Stimulated activated CD4-positive, alpha-beta T cell treated with anti-CD3 and anti-CD28 coated beads, Interleukin-15, amount 100 ng/mL, for 1 hour (primary cell): ENCODE measurements at places on chromosomes 1 and 21.

DNA sequence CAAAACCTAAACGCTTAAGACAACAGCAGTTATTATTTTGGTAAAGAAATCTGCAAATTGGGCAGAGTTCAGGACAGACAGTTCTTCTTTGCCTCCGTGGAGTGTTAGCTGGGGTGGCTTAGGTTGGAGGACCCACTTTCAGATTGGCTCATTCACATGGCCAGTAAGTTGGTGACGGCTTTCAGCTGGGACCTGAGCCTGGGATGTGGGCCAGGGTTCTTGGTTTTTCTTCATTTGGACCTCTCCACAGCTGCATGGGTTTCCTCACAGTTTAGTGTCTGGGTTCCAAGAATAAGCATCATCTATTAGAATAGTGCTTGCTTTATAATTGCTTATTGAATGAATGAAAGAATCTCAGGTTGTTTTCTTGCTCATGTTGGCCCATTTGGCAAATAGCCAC is 72.2 kb downstream of the ATF6 start:
- DNase-seq: no peak

- DNase-seq: no peak
These were observed 549.9 kb upstream of the RGS18 start for GRCh38 chr1:191608367-191608766.

DNA sequence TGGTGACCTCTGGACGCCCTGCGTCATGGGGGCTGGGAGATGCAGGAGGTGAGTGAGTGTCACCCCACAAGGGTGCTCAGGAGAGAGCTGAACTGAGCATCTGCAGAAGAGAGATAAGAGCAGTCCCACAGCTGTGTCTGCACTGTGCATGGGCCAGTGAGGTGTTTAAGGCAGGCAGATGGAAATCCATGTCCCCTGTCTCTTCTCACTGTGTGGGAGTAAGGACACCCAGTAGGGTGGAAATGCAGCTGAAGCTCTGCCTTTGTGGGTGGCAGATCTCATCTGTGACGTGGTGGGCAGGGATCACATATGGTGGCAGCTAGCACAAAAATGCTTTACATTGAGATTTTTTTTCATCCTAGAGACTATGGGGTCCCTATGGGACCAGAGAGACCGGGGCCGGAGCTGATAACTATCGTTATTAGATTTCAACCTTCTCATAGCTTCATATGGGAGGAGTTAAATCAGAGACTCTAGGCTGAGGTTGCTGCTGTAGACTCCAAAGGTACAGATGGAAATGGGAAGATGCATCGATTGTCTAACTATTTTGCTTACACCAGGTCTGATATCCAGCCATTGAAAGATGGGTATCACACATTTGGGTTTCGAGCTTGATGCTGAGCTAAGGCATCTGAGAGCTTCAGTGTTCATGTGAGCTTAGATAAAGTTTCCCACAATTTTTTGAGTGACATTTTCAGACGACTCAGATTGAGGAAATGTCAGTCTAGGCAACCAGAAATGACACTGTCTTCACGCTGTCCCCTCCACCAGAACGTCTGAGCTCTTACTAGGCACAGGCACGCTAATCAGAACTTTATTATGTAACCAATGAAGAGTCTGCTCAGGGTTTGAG is 65.3 kb upstream of the PSEN2 start:
- DNase-seq: no peak

DNA sequence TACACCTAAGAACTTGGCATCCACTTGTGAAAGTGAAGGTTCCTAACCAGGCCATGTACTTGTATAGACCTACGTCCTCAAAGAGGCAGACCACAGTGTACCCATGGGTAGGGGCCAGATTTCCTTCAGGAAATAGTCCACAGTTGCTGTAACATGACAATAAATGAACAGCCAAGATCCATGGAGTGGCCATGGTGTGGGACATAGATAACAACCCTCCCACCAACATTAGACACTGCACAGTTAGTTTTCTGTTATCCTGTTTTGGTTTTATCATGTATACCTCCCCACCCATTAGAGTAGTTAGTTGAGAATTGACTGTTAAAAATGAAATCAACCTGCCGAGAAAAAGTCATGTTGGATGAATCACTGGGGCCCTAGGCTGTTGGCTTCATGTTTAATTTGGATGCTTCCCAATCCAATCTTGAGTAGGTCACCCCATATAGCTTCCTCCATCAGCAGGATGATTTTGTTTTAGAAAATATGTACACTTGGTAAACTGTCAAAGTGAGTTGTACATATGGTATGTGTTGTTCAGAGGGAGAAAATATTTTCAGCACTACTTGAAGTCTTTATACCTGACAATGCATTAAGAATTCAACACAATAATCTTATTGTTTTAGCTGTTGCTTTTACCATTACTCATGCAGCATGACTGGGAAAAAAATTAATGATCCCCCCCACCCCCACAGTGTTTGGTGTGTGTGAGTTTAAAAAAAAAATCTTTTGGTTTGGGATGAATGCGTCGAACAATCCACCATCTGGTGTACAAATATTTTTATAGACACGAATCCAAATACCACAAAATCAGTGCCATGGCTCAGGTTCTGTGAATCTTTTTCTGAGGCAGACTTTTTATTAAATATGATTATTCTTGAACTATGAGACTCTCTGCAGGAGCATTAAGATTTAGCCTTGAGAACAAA is 88.3 kb upstream of the ARHGAP29 start:
- no peak for DNase-seq

DNA sequence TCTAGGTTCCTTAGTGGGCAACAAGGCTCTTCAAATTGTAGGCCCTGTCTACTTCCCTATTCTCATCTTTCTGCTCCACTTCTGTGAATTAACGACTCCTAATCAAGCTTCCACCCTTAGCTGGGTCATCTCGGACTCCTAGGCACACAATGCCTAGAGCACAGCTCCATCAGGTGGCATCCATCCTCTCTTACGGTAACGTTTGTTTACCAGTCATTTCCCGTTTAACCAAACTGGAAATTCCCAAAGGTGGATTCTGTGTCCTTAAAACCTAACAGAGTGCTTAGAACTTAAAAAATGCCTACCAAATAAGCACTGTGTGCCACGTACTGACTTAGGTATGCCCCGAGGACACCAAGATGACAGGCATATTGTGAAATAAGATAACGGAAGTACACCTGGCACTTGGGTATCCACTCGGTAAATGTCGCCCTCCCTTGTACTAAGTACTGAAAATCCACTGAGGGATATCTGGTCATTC is 1.5 kb downstream of the PARP1 start:
- no peak for DNase-seq

GRCh38 chr1:201904579-201904978 is 15.9 kb downstream of the SHISA4 start:
- no peak for DNase-seq

GRCh38 chr1:25813734-25814471 is 5.9 kb upstream of the MTFR1L start:
- DNase-seq: no peak

GRCh38 chr1:113758631-113759332 is 504 bp downstream of the PHTF1 start:
- DNase-seq: peak; percentile 21

DNA sequence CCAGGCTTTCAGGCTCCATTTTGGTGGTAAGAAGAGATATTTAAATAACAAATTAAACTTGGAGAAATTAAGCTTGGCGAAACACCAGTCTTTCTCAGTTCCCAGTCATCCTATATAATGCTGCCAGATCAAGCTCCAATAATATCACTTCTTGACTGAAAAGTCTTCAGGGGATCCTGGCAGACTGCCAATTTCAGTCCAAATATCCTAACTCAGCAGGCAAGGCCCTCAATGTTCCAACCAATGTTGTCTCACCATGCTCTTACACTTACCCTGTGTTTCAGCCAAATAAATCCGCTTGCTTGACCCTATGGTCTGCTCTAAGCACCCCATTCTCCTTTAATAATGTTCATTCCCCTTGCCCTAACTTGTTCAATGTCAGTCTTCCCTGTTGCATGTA is 39.9 kb upstream of the BCL10 start:
- no peak for DNase-seq
